ENCODE measurements at places on chromosomes 5 and 9.

- DNase-seq, result no peak
These were observed 518 bp downstream of the ERBIN start for GRCh38 chr5:65926893-65927292.

DNA sequence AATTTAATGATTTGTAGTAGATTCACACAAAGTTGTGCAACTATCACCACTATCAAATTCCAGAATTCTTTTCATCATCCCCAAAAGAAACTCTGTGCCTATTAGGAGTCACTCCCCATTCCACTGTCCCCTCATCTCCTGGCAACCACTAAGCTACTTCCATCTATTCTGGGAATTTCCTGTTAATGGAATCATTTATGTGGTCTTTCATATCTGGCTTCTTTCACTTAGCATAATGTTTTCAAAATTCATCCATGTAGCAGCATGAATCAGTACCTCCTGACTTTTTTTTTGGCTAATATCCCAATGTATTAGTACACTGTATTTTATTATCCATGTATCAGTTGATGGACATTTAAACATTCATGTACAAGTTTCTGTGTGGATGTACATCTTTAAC is 157.6 kb downstream of the TTC39B start:
- DNase-seq, result no peak

- no peak for DNase-seq
These were observed 42.8 kb upstream of the PARP8 start for GRCh38 chr5:50623666-50624065.

- no peak for DNase-seq
These were observed 80.9 kb downstream of the DOCK8 start for GRCh38 chr9:295576-295975.

DNA sequence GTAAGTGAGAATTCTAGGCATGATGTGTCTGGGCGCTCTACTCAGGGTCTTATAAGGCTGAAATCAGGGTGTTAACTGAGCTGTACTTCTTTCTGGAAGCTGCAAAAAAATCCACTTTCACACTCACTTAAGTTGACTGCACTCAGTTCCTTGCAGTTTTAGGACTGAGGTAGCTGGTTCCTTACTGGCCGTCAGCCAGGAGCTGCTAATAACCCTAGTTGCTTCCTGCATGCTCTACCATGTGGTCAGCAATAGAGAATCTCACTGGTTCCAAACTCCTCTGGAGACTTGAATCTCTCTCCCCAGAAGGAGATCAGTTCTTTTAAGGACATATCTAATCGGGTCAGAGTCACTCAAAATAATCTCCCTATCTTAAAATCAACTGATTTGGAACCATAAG is 911.2 kb downstream of the EFNA5 start:
- DNase-seq, result no peak

Data from stimulated activated CD4-positive, alpha-beta T cell treated with anti-CD3 and anti-CD28 coated beads, TNF-alpha, amount 100 ng/mL, for 4 hours (primary cell).